ENCODE measurements at places on chromosomes 7 and 10.

DNA sequence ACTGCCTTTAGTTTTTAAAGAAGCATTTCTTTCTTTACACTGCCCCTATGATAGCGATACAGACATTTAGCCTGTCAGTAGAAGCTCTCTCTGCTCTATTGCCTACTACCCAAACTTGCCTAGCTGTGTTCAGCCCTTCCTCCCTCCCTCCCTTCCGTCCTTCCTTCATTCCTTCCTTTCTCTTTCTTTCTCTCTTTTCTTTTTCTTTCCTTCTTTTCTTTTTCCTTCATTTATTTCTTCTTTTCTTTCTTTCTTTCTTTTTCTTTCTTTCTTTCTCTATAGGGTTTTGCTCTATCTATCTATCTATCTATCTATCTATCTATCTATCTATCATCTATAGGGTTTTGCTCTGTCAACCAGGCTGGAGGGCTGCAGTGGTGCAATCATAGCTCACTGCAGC, 7.1 kb upstream of the ZNF212 start:
- no peak for DNase-seq

GRCh38 chr7:50092579-50093491, at the start of gene ZPBP:
Gene ZPBP (minus strand): TSS chr7:50093246. CDS start chr7:50093194, 52 bp downstream.
- peak; percentile 48 for DNase-seq

DNA sequence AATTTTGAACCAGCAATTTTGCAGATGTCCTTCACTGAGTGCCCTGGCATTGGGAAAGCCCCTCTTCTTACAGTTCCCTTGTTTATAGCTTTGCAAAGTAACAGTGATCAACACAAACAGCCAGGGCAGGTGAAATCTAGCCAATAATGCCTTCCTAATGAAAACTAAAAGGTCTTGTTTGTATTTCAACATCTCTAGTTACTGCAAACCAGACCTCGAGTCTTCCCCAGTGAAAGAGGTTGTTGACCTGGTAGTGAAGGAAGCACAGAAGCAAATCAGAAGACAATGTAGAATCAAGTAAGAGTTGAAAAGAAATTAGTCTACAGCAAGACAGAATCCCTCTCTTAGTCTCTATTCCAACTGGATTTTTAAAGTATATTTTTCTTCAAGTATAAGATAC, 231.2 kb downstream of the SNX13 start:
- no peak for DNase-seq

- no peak for DNase-seq
Measured at GRCh38 chr10:129799942-129800341, 164.1 kb downstream of the EBF3 start.

DNA sequence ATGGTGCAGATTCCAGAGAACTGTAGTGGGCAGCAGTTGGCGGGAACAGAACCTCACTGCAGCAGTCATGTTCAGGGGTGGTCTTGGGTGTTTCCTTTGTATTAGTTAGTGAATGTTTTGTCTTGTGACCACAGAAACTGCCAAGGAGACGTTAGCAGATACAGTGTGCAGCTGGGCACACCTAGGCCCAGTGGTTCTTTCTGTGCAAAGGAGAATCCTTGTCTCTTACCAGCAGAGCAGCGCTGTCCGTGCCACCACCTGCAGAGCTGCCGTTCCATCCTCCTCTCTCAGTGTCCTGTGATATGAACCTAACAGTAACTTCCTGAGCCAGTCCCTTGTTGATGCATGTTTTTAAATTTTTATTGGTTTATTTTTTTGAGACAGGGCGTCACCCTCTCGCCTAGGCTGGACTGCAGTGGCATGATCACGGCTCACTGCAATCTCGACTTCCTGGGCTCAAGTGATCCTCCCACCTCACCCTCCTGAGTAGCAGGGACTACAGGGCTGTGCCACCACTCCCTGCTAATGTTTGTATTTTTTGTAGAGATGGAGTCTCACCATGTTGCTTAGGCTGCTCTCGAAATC, 60.6 kb downstream of the WDR37 start:
- DNase-seq: no peak

GRCh38 chr7:134856091-134856490, 76.7 kb downstream of the CALD1 start:
- no peak for DNase-seq

- DNase-seq: no peak
Measured at GRCh38 chr7:128938544-128939074, 882 bp downstream of the IRF5 start.

DNA sequence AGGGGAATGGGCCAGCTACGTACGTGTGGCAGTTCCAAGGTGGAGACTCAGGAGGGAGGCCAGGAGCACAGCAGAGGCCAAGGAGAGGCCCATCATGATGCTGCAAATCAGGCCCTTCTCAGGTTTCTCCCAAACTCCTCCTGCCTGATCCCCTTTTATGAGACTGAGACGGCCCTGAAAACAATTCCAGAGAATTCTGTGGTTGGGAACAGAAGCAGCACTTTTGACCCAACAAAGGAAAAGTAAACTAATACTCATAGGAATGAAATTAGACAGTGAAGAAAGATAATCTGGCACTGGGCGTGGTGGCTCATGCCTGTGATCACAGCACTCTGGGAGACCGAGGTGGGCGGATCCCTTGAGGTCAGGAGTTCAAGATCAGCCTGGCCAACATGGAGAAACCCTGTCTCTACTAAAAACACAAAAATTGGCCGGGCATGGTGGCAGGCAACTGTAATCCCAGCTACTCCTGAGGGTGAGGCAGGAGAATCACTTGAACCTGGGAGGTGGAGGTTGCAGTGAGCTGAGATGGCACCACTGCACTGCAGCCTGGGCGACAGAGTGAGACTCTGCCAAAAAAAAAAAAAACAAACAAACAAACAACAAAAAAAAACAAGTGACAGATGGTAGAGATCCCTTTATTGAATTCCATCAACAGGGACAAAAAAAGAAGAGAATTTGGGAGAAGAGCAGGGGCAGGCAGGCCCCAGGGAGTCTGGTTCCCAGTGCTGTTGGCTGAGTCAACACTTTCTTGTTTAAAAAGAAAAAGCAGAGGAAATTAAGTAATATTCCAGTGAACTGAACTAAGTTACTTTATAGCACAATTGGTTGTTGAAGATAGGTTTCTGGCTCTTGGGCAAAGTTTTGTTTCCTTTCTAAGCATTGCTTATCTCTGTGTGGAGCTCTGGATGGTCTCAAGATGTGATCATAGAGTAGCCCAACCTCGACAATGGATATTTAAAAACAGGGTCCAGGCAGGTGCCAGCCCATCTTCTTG, at the start of gene CCL26:
Gene CCL26 (minus strand): TSS at position 131 of the 997 bp plus-strand sequence. CDS start 35 bp downstream, at position 96.
- DNase-seq: no peak

- no peak for DNase-seq
Measured at GRCh38 chr7:135160098-135160857, 10.2 kb downstream of the CYREN start.

- DNase-seq: no peak
Measured at GRCh38 chr10:116132780-116133399, 140.1 kb downstream of the GFRA1 start.

GRCh38 chr10:26700884-26701630, 3.6 kb downstream of the PDSS1 start:
- no peak for DNase-seq

- peak; percentile 36 for DNase-seq
Measured at GRCh38 chr10:19788075-19788686, 28.1 kb upstream of the PLXDC2 start.

GRCh38 chr10:132516771-132517725, 20.5 kb upstream of the INPP5A start:
- peak; percentile 51 for DNase-seq

DNA sequence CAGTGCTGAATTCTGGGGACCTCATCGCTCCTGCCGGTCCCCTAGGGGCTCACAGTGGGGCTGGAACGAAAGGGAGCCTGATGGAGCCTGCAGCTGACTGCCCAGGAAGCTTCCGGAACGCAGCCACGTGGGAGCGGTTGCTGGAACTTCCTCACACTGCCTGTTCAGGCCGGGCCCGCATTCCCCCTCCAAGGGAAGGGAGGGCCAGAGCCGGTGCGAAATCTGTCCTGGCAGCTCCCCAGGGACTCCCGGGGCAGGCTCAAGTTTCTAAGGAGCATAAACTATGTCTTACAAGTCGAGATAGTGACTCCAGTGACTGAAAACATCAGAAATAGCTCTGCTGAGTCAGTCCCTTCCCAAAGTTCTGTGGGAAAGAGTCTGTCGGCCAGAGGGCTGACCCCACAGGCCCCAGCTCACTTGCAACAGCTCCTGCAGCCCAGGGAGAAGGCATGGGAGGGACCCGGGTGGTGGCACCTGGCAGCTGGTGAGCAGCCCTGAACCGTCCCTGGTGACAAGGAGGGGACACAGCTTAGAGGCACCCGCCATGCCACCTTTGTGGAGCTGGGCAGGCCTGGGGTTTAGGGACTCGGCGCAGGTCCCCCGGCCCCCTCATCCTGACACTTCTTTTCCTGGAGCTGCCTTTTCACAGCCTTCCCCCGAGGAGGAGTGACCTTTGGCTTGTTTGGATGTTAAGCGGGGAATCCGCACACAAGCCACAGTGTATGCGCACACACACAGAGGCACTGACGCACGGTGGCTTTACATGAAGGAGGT, 47.6 kb downstream of the PDGFA start:
- no peak for DNase-seq

GRCh38 chr10:73911553-73912004, 647 bp downstream of the PLAU start:
- peak; percentile 18 for DNase-seq

DNA sequence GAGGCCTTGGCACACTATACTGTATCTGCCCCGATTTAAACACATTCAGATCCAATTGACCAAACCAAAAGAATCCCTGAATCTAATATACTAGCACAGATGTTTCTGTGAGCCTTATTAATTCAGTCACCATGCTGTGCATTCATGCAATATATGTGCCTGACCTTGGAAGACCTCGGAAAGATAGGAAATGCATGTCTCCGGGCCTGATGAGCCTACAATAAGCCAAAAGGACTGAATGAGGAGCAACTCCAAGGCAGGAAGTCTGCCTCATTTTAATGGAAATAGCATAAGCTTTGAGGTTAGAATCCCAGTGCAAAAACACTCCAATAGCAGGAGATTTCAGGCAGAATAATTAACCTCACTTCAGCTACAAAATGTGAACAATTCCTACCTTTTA, 316.7 kb downstream of the LRRTM3 start:
- DNase-seq: no peak

- DNase-seq: no peak
Measured at GRCh38 chr7:51602376-51602775, 285.8 kb upstream of the COBL start.

DNA sequence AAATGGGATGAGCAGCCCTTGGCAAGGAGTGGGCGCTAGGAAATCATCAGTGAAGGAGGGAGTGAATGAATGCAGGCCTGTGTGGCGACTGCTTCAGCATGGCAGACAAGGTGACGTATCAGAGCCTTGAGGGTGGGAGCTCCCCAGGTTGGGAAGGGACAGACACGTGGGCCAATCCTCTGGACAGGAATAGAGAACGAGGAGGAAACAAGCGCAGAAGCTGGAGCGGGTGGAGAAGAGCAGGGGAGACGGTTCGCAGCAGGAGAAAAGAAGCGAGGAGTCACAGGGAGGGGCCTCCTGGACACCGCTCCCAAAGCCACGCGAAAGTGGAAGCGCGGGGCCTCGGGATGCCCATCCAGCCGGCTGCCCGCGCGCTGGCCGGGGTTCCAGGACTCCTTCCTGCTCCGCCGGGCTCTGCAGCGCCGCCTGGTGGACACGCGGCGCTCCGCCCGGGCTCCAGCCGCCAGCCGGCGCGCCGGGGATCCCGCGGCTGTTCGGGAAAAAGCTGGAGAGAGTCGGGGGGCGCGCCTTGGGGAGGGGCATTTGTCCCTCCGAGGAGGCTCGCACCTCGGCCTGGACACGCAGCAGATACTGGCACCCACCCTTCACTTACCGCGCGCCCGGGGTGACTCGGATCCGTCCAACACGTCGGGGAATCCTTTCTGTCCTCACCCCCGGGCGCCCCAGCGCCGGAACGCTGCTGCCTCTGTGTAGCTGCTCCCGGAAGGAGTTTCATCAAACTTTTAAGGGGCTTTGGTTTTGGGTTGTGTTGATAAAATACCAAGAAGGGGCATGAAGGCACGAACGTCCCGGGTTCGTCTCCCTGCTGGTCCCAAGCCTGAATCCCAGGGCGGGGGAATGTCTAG, 6.3 kb downstream of the ZNF503 start:
- DNase-seq: peak; percentile 73

- no peak for DNase-seq
Measured at GRCh38 chr7:1857487-1858421, 187.7 kb downstream of the ELFN1 start.

DNA sequence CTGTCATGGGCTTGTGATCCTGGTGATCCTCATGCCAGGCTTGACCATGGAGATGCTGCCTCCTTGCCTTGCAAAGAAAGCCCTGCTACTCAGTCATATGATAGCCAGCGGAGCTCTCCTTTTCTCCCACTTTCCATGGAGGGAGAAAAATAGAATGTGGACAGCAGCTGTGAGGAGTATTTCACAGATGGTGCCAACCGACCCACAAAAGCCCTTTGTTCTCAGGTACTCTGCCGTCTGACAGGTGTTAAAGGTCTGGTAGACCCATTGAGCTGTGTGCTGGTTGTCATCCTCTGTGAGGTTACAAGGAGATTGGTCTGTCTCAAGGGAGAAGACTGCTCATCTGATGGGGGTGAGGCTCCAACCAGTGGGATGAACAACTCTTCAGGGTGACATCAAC, 29.5 kb upstream of the COBL start:
- DNase-seq: no peak

DNA sequence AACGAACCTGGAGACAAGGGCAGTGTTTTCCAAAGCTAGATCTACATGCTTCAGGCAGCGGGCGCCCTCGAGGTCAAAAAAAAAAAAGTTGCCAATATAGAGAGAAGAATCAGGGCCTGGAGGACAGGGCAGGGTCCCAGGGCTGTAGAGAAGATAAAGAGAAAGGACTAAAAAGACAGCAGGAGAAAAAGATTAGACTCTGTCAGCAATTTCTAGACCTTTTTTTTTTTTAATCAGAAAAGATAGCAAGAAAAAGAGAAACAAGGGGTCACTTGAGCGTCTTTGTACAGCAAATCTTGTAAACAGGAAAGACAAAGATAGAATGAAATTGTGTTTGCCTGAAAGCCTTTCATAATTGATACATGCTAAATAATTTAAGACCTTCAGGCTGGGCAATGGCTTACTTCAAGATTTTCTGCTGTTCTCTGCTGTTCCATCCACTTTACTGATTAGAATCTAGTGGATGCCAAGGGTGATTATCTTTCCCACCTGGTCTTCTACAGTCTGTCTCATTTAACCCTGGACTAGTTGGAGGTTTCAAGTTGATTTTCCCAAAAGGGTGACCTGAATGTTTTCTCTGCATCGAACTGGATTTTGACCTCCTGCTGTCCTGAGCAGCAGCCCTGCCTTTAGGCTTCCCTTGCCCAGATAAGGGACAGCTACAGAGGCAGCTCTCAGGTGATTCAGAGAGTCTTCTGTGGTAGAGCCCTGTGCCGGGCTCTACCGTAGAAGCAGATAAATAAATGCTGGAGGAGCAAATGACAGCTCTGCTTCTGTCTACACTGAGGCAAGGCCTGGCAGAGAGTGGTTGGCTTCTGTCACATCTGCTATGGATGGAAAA, 5.1 kb downstream of the LMOD2 start:
- no peak for DNase-seq

- DNase-seq: no peak
Measured at GRCh38 chr7:134710854-134711624, 64.4 kb downstream of the BPGM start.

- DNase-seq: no peak
Measured at GRCh38 chr7:2798669-2799068, 45.4 kb downstream of the GNA12 start.

- no peak for DNase-seq
Measured at GRCh38 chr10:91741356-91741755, 56.9 kb upstream of the TNKS2 start.

GRCh38 chr10:4074545-4075407, 289.8 kb upstream of the KLF6 start:
- DNase-seq: no peak

GRCh38 chr7:45884136-45884535, 4.2 kb upstream of the IGFBP1 start:
- no peak for DNase-seq

- no peak for DNase-seq
Measured at GRCh38 chr7:72058579-72058978, 353.6 kb downstream of the CALN1 start.
